ENCODE measurements at places on chromosomes 4 and X. TPM values are rescaled to one million over a fixed set of nuclear protein-coding genes. Genes with fewer than 3 reads are reported as not detected.

SMARCA1 gene
- total RNA-seq = 34.1 TPM

WNK3 gene
- 0.16 TPM for total RNA-seq

F8A2 gene
- not detected for total RNA-seq

DOK7 gene
- total RNA-seq = 0.09 TPM

G6PD gene
- total RNA-seq = 153 TPM

TRIM2 gene
- total RNA-seq = 132 TPM

EXOC1 gene
- total RNA-seq = 41.3 TPM

RPS6KA6 gene
- total RNA-seq = 3.9 TPM

TLR8 gene
- not detected for total RNA-seq

TMEM255A gene
- total RNA-seq = not detected

CXorf49 gene
- not detected for total RNA-seq

PLP1 gene
- 0.26 TPM for total RNA-seq

Measured in bronchial smooth muscle cell (primary cell).